Upper lobe of left lung (tissue), 6 donors: ENCODE measurements at places on chromosomes 1 and 21.
A peak's percentile ranks its signal among the peaks of the same experiment; 100 is the strongest.

DNA sequence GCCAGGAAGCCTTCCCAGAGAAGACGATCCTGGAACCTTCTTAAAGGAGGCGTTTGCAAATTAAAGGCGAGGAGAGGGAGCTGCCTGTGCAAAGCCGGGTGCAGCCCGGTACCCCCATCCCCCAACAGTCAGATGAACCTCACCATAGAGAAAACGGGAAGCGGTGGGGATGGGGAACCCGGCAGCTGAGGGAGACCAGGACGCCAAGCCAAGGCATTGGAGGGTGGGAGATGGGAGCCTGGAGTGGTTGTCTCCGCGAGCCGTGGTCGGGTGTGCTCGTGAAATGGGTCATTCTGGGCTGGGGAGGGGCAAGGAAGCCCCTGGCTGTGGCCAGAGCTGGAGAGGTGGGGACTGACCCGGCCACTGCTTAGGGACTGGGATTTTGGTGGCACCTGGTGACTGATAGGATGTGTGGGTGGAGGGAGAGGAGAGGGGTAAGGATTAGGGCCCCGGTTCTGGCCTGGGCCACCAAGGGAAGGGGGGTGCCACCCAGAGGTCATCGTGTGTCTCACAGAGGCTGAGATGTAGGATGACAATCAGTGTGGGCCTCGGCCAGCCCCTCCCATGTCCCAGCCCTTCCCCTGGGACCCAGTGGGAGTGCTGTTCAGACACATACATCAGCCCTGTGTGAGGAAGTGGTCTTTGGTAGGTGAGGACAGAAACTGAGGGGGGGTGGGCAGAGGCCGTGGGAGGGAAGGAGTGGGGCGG, 676 bp upstream of the PADI2 start:
- peak; percentile 59 for DNase-seq

DNA sequence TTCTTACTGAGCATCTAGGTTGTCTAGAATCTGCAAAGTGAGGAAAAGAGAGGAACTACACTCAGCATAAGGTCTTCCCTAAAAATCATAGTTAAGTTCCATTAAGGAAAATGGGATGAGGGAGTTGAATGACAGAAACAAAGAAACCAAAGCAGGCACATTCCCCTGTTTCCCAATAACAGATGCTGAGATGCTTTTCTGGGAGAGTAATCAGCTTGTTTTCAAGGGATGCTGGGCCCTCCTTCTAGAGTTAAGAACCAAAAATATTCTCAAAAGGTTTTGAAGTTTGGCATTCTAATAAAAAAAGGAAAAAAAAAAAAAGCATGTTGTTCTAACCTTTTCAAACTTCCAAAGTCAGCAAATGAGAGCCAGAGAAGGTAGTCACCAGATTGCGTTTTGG, 105.2 kb upstream of the ZNF648 start:
- DNase-seq: no peak

GRCh38 chr1:111577814-111578213, 41.8 kb upstream of the RAP1A start:
- no peak for DNase-seq

DNA sequence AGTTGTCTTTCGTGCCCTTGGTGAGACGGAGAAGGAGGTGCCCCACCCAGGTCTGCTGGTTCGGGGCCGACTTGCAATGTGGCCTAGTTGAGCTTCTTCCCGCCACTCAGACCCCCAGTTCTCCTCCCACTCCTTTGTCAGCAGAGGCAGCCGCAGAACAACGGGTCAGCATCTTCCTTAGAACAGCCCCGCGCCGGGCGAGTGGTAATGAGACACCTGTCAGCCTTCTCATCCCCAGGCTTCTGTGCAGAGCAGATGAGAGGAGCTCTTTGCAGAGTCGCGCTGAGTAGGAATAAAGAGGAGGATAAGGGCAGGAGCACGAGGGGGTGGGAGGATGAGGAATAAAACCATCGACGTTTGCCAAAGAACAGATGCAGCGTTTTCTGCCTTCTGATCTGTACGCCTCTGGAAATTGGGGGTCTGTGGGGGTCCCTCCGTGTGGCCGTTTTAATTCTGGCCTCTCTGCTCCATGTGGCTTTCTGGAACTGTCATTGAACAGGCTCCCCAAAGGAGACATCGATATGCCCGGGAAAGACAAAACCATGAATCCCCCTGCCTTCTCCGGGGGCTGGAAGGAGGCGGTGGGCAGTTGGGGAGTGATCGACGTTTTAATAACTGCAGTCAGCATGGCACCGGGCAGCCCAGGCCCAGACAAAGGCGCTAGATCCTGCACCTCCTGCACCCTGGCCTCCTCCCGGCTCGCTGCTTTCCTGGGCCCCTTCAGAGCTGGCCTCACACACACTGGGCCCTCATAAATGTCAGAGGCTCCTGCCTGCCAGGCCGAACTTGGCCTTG, 27.5 kb upstream of the IGSF21 start:
- DNase-seq: no peak

GRCh38 chr21:45699251-45699942, 55.9 kb downstream of the PCBP3 start:
- DNase-seq: no peak

DNA sequence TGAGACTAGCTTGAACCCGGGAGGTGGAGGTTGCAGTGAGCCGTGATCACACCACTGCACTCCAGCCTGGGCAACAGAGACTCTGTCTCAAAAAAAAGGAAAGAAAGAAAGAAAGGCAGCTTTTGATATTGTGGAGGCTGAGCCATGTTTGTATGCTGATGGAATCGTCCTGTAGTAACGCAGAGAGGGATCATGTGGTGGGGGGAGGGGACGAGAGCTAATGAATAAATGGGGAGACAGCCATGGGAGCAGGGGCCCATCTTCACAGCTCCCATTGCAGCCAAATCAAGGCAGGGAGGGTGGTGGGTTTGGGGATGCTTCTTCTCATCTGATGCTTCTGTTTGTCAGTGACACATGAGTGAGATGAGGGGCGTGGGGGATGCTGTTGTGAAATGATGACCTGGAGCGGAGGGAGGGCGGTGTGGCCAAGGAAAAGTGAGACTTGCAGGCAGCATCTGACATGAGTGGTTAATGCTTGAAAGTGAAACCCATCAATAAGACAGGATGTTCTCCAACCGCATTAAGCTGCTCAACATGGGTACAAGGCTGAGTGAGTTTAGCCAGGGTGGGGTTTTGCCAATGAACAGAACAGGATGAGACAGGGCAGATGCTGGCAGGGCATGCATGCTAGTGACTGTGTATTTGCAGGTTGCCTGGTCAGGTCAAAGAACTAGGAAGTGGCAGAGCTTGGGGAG, 16.7 kb downstream of the SPATA21 start:
- no peak for DNase-seq

DNA sequence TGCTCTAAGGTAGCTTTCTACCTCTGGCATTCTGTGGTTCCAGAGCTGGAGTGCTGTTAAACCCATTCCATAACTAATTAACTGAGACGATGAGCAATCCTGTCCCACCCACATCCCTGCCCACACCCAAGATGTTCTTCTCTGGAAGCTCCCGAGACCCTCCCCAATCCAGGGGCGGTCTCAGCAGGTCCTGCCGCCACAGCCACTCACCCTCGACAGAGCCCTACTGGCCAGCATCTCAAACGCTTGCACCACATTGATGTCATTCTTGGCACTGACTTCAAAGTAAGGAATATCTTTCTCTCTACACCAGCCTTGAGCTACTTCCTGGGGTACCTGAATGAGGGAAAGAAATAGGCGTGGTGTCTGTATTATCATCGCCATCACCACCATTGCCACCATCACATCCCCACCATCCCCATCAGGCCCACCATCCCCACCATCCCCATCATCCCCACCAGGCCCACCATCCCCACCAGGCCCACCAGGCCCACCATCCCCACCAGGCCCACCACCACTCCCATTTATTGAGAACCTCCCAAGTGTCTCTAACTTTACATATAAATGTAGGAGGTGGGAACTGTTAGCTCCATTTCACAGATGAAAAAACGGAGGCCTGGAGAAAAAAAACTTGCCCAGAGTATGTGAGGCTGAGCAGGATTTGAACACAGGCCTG, 17.7 kb downstream of the RAB7B start:
- no peak for DNase-seq

- no peak for DNase-seq
Observed at GRCh38 chr1:30342535-30343141, 380.7 kb downstream of the MATN1 start.

DNA sequence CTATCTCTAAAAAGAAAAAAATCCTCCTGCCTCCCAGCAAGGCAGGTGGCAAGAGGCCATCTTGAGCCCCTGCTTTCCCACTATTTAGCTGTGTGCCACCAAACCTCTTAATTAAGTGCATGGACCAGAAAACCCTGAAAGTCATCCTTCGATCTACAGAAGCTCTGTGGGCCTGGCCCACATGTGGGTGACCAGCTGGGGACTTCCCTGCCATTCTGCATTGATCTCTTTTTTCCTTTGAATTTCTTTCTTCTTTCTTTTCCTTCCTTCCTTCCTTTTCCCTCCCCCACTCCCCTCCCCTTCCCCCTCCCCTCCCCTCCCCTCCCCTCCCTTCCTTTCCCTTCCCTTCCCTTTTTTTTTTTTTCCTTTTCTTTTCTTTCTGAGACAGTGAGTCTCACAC, 38.0 kb downstream of the KIF21B start:
- no peak for DNase-seq

GRCh38 chr21:16578912-16579311, 849.1 kb downstream of the USP25 start:
- DNase-seq: no peak

- no peak for DNase-seq
Observed at GRCh38 chr1:69110851-69111250, 456.9 kb upstream of the LRRC7 start.

GRCh38 chr1:208007938-208008342, 97.0 kb upstream of the CD34 start:
- DNase-seq: no peak

DNA sequence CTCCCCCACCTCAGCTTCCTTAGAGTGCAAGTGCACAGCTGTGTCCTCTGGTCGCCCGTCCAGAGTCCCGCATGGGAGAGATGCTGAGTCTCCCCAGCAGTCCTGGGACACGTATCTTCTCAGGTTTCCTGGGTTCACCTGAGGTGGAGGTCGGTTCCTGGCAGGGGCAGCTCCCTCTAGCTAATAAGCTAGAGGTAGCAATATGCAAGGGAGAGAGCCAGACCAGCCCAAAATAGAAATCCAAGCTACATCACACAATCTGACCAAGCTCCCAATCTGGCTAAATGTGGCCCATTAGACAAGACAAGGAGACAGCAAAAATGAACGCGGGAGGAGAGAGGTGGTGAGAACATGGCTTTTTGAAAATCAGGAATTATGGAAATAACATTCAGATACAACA, 30.9 kb upstream of the CADM3 start:
- DNase-seq: no peak

DNA sequence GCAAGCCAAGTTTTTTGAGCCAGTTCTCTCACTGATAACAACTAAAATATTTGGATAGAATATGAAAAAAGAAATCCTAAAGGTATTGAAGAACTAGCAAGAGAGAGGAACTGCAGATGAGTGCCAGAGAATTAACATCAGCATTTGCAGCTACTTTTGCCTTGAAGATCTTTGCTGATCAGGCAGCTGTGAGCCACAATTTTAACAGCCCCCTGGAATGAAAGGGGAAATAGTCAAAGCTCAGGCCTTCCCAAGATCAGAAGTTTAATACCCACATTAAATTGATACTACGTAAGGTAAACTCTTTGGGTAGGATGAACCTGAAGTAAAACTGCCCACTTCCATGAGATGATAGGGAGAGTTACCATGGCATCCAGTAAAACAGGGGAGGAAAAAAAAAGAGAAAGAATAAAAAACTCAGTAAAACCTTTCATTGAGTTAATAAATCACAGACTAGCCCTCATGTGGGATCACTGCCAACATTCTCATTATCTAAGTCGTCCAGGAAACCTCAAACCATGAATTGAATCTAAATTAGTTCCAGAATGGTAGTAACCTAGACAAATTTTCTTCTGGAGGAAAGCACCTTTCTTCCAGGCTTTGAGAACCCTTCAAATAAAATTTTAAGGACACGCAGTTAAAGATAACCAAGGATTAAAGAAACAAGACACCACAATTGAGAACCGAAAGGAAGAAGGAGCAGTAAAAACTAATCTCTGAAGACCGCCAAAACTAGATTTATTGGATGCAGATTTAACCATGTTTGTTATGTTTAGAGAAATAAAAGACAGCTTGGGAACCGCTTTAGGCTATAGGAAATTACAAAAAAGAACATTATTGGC, 28.3 kb downstream of the SCP2 start:
- DNase-seq: no peak

- DNase-seq: no peak
Observed at GRCh38 chr1:10950316-10951172, 61.9 kb upstream of the TARDBP start.

GRCh38 chr1:177206831-177207355, 36.1 kb downstream of the BRINP2 start:
- DNase-seq: no peak

GRCh38 chr1:226738421-226738994, 574 bp downstream of the ITPKB start:
- DNase-seq: peak; percentile 90

- no peak for DNase-seq
Observed at GRCh38 chr21:21268061-21268471, 269.9 kb downstream of the NCAM2 start.

DNA sequence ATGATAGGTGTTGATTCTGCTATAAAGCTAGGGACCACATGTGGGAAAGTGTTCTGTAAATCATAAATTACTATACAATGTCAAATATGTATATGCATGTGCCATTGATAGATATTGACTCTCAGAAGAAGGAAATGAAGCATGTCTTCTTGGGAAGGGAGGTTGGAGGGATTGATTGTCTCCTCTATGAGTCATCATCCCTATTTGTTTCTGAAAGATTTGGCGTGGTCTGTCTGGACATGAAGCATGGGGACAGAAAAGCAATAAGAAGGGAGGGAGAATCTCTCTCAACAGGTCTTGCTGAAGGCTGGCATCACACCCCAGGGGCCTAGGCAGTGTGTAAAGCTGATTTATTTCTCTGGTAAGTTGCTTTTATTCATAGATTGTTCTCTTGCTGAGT, 98.0 kb upstream of the KCNJ6 start:
- no peak for DNase-seq

DNA sequence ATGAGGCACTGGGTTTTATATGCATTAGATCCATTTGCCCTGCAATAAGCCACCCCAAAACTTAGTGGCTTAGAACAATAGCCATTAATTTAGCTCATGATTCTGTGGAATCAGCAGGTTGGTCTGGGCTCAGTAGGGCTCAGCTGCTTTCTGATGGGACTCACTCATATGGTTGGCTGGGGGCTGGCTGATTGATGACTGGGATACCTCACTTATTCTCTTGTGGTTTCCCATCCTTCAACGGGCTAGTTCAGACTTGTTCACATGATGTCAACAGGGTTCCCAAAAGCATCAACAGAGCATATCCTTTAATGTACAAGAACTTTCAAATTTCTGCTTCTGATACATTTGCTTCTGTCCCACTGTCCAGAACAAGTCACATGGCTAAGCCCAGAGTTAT, 43.2 kb downstream of the DNM3 start:
- DNase-seq: no peak

GRCh38 chr1:2109581-2110021, 59.4 kb downstream of the PRKCZ start:
- peak; percentile 68 for DNase-seq

GRCh38 chr1:213727853-213728592, 259.8 kb upstream of the PROX1 start:
- DNase-seq: no peak
